Activated CD4-positive, alpha-beta memory T cell treated with anti-CD3 and anti-CD28 coated beads for 36 hours (primary cell): ENCODE measurements at places on chromosomes 3 and 15. TPM values are rescaled to one million over a fixed set of nuclear protein-coding genes. Genes with fewer than 3 reads are reported as not detected.

GRCh38 chr15:42193383-42193782 lies 14.7 kb downstream of the VPS39 start:
- peaks cover 62% of the 10 kb centered on the region for H3K4me1 ChIP-seq
- no peaks in the 10 kb centered on the region for H3K27me3 ChIP-seq
- H3K4me3 ChIP-seq: peak overlapping the region; percentile 41

- peaks cover 3% of the 10 kb centered on the region for H3K4me1 ChIP-seq
- H3K27me3 ChIP-seq: no peaks in the 10 kb centered on the region
- no peak for DNase-seq
- H3K4me3 ChIP-seq: no peak overlapping the region
Observed at GRCh38 chr3:56997675-56998074, 62.8 kb upstream of the SPATA12 start.

DNA sequence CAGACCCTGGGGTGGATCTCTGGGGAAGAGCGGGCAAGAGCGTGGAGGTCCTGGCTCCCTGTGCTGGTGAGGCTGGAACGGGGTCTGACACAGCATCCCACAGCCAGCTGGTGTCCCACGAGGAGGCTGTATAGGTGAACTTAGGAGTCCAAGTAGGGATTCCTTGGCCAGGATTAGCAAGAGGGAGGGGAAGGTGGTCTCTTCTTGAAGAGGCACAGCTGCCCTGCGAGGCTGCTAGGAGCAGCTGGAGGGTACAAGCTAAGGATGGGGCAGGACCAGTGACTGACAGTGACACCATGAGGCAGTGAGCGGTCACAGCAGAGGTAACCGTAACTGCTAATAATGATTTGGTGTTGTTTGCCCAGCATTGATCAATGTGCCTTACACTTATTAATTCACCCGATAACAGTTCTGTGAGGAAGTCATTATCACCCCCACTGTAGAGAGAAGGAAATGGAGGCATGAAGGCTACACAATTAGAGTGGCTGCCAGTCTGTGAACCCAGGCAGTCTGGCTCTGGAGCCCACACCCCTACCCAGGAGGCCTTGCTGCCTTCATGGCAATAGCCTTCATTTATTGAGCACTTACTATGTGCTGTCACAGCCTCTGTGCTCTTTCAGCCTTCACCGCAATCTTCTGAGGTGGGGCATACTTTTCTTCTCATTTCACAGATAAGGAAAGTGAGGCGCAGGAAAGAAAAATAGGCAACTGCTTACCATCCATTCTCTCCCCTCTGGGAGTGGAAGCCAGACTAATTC lies 59.4 kb downstream of the TMEM44 start:
- DNase-seq: peak; percentile 64
- peaks cover 28% of the 10 kb centered on the region for H3K4me1 ChIP-seq
- no peak overlapping the region for H3K4me3 ChIP-seq
- no peaks in the 10 kb centered on the region for H3K36me3 ChIP-seq
- H3K27ac ChIP-seq: no peak overlapping the region
- H3K27me3 ChIP-seq: peaks cover 22% of the 10 kb centered on the region

PLA2G4E gene
- total RNA-seq: not detected
